ENCODE measurements at places on chromosomes 3 and 15. TPM values are rescaled to one million over a fixed set of nuclear protein-coding genes. Genes with fewer than 3 reads are reported as not detected.

The IRAK2 gene
- 6.8 TPM for total RNA-seq

The SNX4 gene
- 66.1 TPM for total RNA-seq

The TICRR gene
- total RNA-seq, result not detected

The TTLL13 gene
- not detected for total RNA-seq

The ARNT2 gene
- total RNA-seq, result 1.5 TPM

The CEP63 gene
- 35.5 TPM for total RNA-seq

The ZNF197 gene
- 16.8 TPM for total RNA-seq

The ACKR2 gene
- 22.7 TPM for total RNA-seq

The EFCAB12 gene
- 0.94 TPM for total RNA-seq

The FOXB1 gene
- not detected for total RNA-seq

The LRRC49 gene
- 3.2 TPM for total RNA-seq

The PTPN23 gene
- 14.3 TPM for total RNA-seq

The PTPRG gene
- 159 TPM for total RNA-seq

The NEIL1 gene
- 28.8 TPM for total RNA-seq

The ONECUT1 gene
- total RNA-seq, result not detected

The SNTN gene
- not detected for total RNA-seq

The NUP210 gene
- 1.3 TPM for total RNA-seq

The SOX14 gene
- not detected for total RNA-seq

The TLR9 gene
- not detected for total RNA-seq

The GASK1A gene
- 16.5 TPM for total RNA-seq

The NOX5 gene
- 0.44 TPM for total RNA-seq

The RTP1 gene
- not detected for total RNA-seq

The CCR1 gene
- total RNA-seq, result 19.8 TPM

The CACNA1D gene
- total RNA-seq, result 0.88 TPM

Measured in subcutaneous adipose tissue (tissue), 4 donors.